NT2/D1 (cell line): ENCODE measurements at places on chromosomes 2 and 18.

DNA sequence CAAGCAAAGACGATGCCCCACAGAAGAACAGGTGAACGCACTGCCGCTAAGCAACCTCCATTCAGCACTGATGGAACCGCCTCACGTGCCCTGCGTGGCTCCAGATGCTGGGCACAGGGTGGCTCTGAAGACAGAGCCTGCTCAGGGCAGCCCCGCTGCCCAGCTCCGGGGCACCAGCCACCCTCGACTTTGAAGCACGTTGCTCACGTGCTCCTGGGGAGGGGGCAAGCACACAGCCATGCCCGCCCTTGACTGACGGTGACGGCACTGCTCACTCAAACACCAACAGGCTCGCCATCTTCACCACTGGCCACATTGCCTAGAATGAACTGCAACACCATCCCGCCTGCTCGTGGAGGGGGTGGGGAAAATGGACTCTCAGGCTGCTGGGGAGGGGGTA, 251.3 kb downstream of the HDAC4 start:
- no peak for DNase-seq

- DNase-seq: no peak
These were observed 2.1 kb downstream of the NCKAP1 start for GRCh38 chr2:183035954-183036669.

DNA sequence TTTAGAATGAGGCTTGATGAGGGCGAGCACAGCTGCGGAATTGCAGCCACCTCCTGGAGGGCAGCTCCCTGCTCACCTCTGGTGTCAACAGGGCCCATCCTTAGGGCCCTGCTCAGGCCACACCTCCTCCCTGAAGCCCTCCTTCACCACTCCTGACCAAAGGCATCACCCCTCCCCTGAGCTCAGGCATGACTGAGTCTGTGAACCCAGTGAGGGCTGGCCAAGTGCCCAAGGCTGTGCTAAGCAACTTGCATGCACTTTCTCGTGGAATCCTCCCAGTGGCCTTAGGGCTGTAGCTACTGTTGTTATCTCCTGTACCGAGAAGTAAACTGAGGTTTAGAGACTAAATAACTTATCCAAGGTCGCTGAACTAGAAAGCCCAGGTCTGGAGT, 101.7 kb downstream of the KLHL29 start:
- DNase-seq: no peak

GRCh38 chr18:57210716-57211411, 64.0 kb downstream of the BOD1L2 start:
- DNase-seq: no peak

DNA sequence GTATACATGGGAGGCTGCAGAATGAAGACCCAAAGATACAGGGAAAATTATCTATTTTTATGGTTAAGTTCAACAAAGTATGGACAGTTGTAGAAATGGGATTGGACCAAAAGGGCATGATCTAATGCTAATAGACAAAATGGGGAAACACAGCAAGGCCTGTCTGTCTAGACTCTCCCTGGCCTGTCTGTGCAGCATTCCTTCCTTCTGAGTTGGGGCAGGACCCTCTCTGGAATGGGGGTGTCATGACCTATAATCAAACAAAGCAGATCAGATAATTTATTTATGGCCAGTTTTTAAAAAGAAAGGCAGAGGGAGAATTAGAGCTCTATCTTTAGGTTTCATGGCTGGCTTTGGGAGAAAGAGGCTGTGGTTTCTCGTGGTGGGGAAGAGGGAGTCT, 104.4 kb downstream of the CTIF start:
- DNase-seq: no peak

DNA sequence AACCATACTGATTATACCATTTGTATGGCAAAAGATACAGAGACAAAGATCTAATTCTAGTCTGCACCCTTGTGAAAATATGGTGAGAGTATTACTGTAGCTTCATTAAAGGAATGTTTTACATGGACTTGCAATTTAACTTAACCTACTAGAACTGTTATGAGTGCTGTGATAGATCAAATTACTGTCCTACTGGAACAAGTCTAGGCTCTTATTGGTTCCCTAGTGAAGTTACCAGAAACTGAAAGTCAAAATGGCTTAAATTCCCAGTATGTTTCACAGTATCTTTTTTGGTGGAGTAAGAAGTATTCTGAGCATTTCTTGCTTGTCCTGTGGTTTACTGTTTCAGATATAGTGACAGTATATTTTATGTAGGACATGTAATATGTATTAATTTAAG, 3.8 kb upstream of the TBR1 start:
- no peak for DNase-seq

- DNase-seq: no peak
These were observed 94.1 kb upstream of the LDLRAD4 start for GRCh38 chr18:13124411-13124810.

- no peak for DNase-seq
These were observed 29.3 kb downstream of the HAUS1 start for GRCh38 chr18:46133534-46133933.

GRCh38 chr2:54572262-54572635, 116.1 kb downstream of the SPTBN1 start:
- no peak for DNase-seq

DNA sequence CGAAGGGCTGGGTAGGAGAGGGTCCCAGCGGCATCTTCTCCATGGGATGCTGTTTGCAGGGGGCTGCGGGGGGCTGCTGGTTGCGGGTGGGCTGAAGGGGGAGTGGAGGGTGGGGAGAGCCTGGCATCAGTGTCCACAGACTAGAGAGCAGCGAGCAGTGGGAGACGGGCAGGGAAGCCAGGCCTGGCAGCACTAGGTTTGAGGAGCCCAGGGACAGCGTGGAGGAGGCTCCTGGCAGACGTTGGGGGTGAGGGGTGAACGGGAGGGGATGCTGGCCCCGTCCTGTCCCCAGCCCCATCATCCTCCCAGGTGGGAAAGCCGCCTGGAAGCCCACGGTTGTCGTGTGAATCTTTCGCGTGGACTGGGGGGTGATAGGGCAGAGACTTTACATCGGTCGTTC, 48.2 kb upstream of the TFCP2L1 start:
- no peak for DNase-seq

GRCh38 chr2:144472911-144473310, 47.0 kb downstream of the ZEB2 start:
- no peak for DNase-seq

DNA sequence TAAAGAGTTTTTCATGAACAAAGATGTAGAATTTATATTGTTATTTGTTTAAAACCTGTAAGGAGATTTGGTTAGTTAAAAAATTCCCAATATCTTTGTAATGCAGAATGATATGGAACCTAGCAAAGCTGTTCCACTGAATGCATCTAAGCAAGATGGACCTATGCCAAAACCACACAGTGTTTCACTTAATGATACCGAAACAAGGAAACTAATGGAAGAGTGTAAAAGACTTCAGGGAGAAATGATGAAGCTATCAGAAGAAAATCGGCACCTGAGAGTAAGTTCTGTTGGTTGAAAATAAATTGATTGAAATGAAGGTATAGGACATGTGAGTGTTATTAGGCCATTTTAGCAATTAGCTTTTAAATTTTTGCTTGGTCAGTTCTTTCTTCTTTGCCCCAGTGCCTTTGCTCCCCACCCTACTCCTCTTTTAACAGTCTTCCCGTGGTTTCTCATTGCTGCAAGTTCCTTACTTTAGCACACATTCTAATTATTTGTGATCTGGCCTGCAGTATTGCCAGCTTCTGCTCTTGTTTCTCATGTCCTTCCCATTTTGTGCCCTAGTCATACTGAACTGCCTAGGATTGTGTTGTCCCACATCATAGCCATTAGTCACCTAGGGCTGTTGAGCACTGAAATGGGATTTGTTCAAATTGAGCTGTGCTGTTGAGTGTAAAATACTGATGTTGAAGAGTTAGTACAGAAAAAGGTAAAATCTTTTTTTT, 36.6 kb downstream of the VAPA start:
- no peak for DNase-seq

- no peak for DNase-seq
These were observed 574.5 kb upstream of the ZEB2 start for GRCh38 chr2:145094370-145094769.

- no peak for DNase-seq
These were observed 363.0 kb upstream of the FANCL start for GRCh38 chr2:58604096-58604495.

GRCh38 chr2:67548317-67549201, 151.4 kb downstream of the ETAA1 start:
- peak; percentile 5 for DNase-seq

GRCh38 chr2:42001711-42002201, 46.1 kb upstream of the PKDCC start:
- no peak for DNase-seq

- no peak for DNase-seq
These were observed 23.7 kb downstream of the METTL8 start for GRCh38 chr2:171410101-171410500.

DNA sequence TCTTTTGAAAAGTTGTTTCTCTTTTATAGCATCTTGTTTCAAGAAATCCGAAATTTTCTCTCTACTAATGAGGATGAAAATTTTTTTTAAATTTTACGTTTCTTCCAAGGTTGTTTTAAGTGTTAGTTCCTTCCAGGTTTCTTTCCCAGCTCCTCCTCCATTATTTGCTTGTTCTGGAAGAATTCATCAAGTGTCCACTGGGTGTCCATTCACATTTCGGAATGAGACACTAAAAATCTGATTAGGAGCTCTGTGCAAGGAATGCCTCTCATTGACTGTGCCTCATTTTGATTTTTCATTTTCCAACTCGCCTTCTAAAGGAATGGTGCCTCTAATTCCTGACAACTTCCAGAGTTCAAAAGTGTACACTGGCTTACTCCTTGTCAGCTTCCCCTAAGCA, 6.1 kb downstream of the SP100 start:
- no peak for DNase-seq

GRCh38 chr2:175436076-175436475, 254.6 kb upstream of the ATP5MC3 start:
- no peak for DNase-seq

DNA sequence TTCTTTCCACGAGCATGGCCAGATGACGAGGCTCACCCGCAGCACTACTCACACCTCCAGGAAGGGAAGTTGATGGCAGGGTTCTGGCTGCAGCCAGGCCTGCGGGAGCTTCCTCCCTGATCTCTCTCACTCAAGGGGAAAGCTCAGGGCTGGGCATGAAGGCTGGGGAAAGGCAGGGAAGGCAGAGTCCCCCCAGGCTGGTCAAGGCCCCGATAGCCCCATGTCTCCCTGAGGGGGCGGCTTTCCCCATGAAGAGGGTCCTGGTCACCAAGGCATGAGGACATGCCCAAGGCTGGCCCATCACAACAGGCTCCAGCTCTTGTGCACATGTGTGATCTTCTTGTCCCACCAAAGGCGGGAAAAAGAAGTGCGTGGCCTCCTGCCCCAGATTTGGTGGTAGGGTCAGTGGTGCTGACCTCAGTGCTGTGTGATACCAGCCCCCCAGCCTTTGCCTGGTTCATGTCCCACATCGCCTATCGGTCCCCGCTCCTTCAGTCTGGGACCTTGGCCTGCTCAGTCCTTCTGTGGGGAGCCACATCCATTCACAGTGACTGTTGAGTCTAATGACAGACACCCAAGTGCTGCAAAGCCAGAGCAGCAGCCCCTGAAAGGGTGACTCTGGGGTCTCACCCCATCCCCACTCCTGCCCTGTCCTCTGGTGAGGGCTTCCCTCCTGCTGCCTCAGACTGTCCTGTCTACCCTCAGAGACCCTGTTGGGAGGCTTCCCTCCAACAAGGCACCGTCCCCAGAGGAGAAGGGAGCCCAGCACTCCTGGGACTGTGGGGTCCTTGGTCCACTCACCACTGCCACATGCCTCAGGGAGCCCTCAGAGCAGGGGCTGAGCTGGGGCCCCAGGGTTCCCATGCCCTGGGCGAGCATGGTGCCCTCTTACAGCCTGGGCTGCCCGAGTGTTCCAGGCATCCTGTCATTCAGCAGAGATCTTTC, 49.8 kb upstream of the ALPP start:
- DNase-seq: no peak

GRCh38 chr2:33530690-33531548, 54.5 kb downstream of the RASGRP3 start:
- no peak for DNase-seq

- DNase-seq: no peak
These were observed 83.8 kb downstream of the TMEM247 start for GRCh38 chr2:46563186-46563585.

DNA sequence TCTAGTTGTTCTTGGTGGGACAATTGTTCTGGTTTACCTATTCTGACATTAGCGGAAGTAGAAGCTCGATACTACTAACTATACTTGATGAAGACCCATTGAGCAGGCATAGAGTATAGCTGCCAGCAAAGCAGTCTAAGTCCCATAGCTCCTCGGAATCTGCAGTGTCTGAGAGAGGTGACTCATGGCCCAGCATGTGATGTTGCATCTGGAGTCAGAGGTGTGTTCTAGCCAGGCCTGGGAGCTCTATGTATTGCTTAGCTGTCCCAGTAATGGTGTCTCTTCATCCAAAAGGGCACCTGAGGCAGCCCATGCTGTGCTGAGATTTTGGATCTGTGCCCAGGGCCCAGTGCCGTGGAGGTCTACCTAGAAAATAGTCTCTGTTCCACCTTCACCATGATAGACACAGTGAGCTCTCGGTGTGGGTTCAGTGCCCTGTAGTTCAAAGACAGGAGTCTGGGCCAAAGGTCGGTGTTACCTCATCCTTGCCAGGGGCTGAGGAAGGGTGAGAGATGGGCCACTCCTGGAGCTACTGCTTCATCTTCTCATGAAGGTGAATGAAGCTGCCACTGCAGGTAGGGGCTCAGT, 47.3 kb downstream of the MEX3C start:
- DNase-seq: no peak

DNA sequence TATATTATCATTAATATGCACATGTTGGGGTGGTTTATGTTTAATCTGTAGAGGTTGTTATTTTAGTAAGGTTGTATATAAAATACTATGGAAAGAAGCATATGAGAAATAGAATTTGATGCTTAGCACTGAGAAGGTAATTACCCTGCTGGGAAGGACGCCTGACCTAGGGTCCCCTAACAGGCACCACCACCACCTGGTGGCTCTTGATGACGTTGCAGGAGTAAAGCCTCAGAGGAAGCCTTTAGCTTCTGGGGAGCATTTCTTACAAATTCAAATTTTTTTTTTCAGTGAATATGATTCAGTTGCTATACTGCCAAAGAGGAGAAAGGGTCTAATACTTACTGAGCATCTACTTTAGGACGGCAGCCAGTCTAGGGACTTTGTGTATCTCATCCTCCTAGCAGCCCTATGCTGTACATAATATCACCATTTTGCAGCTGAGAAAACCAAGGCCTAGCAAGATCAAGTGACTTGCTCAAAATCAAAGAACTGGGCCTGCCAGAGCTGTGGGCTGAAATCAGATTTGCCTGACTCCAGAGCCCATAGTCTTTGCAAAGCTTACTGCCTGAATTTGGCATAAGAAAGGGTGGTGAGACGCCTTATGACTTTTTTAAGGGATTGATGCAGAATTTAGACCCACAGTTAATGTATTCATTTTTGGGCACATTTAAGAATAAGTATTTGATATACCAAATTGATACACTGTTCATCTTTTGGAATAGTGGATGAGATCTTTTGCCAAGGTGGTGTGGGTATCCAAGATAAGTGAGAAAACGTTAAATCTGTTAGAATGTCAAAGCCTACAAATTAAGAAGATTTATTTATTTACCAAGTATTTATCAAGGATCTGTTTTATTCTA, 78.8 kb upstream of the GAREM1 start:
- DNase-seq: peak; percentile 42

- DNase-seq: no peak
These were observed 8.3 kb downstream of the RNF149 start for GRCh38 chr2:101300164-101300563.

GRCh38 chr2:171630812-171631626, 56.2 kb upstream of the DYNC1I2 start:
- DNase-seq: no peak

- no peak for DNase-seq
These were observed 213.6 kb downstream of the GLI2 start for GRCh38 chr2:120949027-120949956.

GRCh38 chr2:239548451-239548871, 147.6 kb upstream of the HDAC4 start:
- DNase-seq: no peak

GRCh38 chr2:235556901-235557300, 63.1 kb downstream of the AGAP1 start:
- DNase-seq: no peak
